ENCODE measurements at places on chromosomes 5 and 9.
A peak's percentile ranks its signal among the peaks of the same experiment; 100 is the strongest.

- DNase-seq, result no peak
These were observed 113.0 kb downstream of the UGCG start for GRCh38 chr9:112009656-112010055.

DNA sequence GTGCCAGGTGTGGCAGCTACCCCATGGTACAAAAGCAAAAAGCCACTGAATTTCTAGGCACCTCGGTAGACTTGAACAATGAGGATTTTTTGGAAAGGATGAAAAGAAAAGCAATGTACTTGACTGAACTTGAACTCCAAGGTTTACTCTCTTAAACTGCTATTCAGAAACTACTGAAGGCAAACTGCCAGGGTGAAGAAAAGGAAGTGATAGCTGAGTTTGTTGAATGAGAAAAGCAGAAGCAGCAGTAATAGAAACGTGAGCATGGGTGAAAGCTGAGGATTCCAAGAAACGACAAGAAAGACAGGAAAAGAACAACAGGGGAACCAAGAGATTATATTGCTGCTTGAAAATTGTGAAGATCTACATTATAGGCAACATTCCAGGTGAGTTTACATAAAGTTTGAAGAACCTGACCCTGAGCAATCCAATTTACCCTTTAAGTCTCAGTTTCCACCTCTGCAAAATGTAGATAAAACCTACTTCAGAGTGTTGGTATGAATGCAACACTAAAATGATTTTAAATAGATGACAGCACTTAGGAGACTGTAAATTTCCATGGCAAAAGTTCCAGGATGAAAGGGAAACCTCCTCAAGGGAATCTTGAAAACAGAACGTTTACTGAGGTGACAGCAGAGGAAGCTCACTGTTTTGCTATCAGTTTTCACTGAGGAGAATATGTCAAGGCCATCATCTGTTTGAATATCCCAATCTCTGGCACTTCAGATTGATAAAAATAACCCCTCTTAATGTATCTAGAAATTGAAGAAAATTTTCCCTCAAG lies 245.8 kb downstream of the SPATA31D1 start:
- no peak for DNase-seq

GRCh38 chr9:15149450-15149849 lies 157.6 kb downstream of the TTC39B start:
- DNase-seq, result no peak

- no peak for DNase-seq
These were observed 10.0 kb downstream of the TLE4 start for GRCh38 chr9:79581794-79582193.

- DNase-seq, result no peak
These were observed 103.3 kb downstream of the EDIL3 start for GRCh38 chr5:84281383-84281782.

DNA sequence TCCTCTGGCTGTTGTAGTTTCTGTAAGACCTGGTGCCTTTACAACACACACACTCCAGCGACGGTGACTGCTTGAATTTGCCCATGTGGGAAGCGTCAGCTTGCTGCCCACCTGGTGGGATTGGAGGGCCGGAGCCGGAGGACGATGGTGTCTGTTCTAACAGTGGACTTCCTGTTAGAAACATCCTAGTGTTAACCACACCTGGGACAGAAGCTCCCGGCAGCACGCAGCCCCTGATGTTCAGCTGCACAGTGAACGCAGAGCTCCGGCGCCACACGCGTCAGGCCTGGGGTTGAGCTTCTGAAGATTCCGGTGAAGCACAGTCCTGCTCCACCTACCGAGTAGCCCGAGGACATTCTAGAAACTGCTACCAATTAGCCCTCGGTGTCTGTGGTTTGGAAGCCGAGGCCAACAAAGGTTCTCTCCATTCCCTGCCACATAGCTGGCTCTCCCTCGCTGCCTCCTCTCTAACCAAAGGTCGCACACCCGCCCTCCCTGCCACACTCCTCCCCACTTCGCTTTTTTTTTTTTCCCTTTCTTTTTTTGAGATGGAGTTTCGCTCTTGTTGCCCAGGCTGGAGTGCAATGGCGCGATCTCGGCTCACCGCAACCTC lies 14.4 kb downstream of the PMPCA start:
- no peak for DNase-seq

GRCh38 chr5:82097-82496 lies 9.9 kb upstream of the PLEKHG4B start:
- DNase-seq, result no peak

GRCh38 chr9:17063535-17064135 lies 71.2 kb upstream of the CNTLN start:
- DNase-seq, result no peak

DNA sequence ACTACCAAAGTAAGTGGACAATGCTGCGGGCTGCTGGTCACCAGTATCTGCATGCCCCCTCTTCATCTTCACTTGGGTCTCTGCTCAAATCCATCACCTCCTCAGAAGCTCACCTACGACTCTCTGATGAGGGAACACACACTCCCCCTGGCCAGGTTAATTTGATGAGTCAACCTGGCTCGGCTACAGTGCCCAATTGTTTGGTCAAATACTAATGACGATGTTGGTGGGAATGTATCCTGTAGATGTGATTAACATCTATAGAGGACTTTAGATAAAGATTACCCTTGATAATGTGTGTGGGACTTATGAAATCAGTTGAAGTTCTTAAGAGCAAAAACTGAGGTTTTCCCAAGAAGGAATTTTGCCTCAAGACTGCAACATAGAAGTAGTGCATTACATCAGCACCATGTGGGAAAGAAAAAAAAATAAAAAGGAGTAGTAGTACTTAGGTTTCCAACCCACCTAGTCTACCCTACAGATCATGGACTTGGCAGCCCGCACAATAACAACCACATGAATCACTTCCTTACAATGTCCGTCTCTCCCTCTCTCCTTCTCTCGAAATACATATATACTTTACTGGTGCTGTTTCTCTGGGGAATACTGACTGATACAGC lies 467.3 kb downstream of the DNAH5 start:
- DNase-seq, result no peak

GRCh38 chr5:171990713-171991015 lies 15.8 kb downstream of the FBXW11 start:
- DNase-seq, result no peak

GRCh38 chr5:139854029-139854605 lies 58.5 kb downstream of the PSD2 start:
- peak; percentile 11 for DNase-seq

GRCh38 chr5:140340605-140341121 lies 5.7 kb downstream of the HBEGF start:
- no peak for DNase-seq

DNA sequence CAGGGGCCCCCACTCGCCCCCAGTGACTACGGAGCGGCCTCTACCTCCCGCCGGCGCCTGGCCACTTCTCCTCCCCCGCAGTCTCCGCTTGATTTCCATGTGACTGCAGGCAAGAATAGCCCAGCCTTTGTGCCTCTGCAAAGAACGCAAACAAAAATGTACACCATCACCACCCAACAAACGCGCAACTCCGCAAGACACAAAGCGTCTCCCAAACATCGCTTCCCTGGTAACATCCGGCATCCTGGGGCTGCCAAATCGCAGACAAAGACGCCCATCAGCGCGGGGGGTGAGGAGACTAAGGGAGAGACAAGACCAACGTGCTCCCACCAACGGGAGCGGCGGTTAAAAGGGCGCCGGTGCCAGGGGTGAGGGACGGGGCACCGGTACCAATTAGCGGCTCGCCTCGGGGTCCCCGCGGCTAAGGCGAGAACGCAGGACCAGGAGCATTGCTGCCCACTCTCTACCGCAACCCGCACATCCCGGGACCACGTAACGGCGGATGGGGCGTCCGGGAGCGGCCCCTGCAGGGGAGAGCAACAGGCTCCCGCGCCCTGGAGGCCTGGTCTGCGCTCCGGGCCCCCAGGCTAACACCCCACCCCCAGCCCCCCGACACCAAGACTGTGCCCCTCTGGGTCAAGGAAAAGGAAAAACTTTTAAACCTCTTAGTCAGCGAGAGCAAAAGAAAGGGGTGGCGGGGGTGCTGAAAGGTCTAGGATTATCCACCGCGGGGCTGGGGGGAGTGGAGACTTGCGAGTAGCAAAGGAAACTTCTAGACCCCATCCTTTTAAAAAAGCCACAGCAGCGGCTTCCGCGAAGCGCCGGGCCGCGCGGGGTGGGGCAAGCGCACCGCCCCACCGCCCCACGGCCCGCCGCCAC lies 885 bp downstream of the MPDZ start:
- peak; percentile 66 for DNase-seq

DNA sequence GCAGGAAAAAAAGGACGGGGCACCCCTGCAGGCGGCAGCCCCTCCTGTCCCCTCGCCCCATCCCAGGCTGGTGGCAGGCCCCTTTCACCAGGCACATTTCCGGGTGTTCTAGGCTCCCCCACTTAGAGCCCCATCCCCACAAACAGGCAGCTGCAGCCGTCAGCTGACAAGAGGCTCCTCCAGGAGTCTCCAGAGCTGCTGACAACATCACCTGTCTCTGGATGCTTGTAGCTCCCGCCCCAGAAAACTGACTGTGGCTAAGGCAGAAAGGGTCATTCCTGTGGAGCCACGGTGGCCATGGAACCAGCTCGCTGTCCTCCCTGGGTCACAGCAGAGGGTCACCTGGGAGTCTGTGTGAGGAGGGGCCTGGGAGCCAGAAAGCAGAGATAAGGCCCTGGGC lies 50.9 kb downstream of the HMCN2 start:
- no peak for DNase-seq

- peak; percentile 30 for DNase-seq
These were observed 1.6 kb downstream of the BASP1 start for GRCh38 chr5:17219006-17219422.

GRCh38 chr5:54438620-54439389 lies 16.7 kb upstream of the HSPB3 start:
- no peak for DNase-seq

DNA sequence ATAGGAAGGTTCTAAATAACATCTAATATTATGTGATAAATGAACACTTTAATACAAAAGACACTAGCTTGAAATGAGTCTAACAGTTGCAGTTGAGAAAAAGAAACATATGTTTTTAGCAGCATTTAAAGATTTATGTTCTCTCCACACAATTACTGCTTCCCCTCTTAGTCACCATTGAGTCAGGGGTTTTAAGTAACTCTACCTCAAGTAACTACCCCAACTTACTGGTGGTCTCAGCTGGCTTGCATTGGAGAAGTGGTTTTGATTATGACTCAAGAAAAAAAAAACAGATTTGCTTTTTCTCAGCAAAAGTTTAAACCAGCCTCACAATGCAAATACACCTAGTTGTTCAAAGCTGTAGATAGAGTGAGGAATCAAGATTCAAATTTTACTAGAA lies 1216.5 kb upstream of the CDH9 start:
- no peak for DNase-seq

- no peak for DNase-seq
These were observed 94.7 kb downstream of the YTHDC2 start for GRCh38 chr5:113608113-113608596.

DNA sequence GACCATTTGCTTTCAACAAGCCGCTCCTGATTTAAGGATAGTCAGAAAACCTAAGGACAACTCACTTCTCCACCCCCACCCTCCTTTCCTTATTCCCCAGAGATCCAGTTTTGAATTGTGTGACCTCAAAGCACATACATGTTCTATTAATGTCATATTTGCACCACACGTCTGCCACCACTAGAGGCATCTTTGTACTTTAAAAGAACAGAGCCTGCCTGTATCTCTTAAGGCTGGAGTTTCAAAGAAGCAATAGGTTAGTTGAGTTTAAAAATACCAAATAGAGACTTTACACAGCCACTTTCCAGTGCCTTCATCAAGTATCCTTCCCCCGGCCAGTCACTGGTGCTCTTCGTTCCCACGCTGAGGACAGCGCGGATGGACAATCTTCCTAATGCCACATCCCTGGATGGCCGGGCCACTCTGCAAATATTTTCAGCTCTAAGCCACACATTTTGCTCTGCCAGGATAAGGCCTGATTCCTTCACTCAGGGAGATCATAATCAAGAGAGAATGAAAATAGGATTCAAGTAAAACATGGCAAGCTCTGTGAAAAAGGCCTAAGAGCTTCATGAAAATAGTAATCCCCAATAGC lies 146.3 kb downstream of the SNCAIP start:
- no peak for DNase-seq

DNA sequence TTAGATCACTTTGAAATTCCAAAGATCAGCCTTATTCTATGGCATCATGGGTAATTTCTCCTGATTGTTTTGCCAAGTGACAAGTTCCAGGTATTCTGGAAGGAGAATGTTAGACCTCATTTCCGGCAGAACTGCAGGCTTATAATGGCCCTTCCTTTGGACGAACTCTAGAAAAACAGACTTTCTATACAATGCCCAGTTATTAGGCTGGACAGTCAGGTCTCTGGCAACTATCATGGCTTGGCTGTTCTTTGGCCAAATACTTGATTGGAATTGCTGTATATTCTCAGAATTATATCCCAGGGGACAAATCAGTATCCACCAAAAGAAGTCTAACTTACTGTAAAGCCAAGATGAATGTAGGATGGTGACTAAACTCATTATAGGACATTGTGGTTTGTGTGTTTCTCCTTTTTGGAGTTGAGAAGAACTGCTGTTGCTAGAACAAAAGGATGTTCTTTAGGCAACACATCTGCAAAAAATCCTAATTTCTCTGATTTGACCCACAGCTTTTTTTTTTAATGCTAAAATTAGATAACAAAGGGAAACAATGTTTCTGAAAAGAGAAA lies 69.0 kb downstream of the ADAMTSL1 start:
- no peak for DNase-seq

DNA sequence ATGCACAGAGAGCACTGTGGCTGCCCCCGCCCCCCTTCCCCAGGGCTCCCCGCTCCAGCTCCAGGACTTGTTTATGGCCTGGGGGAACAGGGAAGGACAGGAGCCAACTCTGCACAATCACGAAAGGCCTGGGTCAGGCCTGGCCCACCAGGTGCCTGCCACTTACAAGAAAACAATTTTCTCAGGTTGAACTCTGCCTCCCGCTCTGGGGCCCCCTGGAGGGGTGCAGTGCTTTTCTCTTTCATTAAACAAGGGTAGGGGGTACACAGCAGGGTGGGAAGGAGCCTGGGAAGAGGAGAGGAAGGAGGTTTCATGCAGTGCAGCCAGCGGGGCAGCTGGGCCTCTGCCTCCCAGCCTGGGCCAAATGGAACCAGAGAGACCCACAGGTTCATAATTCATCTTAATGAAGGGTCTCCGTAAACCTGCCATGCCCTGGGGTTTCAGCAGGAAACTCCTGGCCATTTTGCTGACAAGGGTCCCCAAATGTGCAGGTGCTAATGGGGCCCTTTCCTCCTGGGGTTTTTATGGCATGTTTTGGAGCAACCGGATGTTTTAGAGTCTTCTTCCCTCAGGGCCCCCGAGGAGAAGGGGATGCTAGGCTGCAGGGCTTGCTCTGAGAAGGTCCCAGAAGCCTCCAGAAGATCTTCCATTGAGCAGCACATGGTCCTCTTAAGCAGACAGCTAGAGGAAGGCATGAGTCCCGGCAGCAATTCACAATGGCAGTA lies 219.8 kb downstream of the SLIT3 start:
- DNase-seq, result no peak

Measured in ovary (tissue), 10 donors.